Urinary bladder (tissue), 4 donors: ENCODE measurements at places on chromosomes 12 and 14. TPM values are rescaled to one million over a fixed set of nuclear protein-coding genes. Genes with fewer than 3 reads are reported as not detected.

The ACOT6 gene
- total RNA-seq, result not detected

The CLEC9A gene
- 0.90 TPM for total RNA-seq

The DIO2 gene
- 2.4 TPM for total RNA-seq

The SERPINA12 gene
- not detected for total RNA-seq

The CLEC4D gene
- 0.32 TPM for total RNA-seq

The SLC2A14 gene
- 0.32 TPM for total RNA-seq

The RNU6-8 gene
- not detected for total RNA-seq

The LPAR5 gene
- total RNA-seq, result 1.7 TPM

The GPR135 gene
- total RNA-seq, result 9.7 TPM

The INHBE gene
- total RNA-seq, result not detected

The AEBP2 gene
- 77.0 TPM for total RNA-seq

The MAP3K9 gene
- 2.7 TPM for total RNA-seq

The DAO gene
- total RNA-seq, result not detected

The PTPRR gene
- total RNA-seq, result 2.7 TPM

The ZNF385A gene
- 5.0 TPM for total RNA-seq

The PRH2 gene
- total RNA-seq, result not detected

The FBXO21 gene
- 70.7 TPM for total RNA-seq

The VRK1 gene
- 37.5 TPM for total RNA-seq

The KRT2 gene
- not detected for total RNA-seq

The SYT10 gene
- total RNA-seq, result 6.4 TPM

The TAS2R30 gene
- 42.9 TPM for total RNA-seq

The ARHGAP9 gene
- 2.9 TPM for total RNA-seq

The PSMA3 gene
- total RNA-seq, result 63.4 TPM

The CEBPE gene
- total RNA-seq, result not detected

The SPTB gene
- 6.8 TPM for total RNA-seq

The REM2 gene
- total RNA-seq, result 0.16 TPM

The IFNG-AS1 gene
- total RNA-seq, result 0.32 TPM

The CABP1 gene
- total RNA-seq, result 4.9 TPM

The AREL1 gene
- total RNA-seq, result 20.4 TPM

The DCN gene
- total RNA-seq, result 3,503 TPM

The GLIPR1L2 gene
- total RNA-seq, result 2.4 TPM

The NID2 gene
- 102 TPM for total RNA-seq

The SLCO1A2 gene
- total RNA-seq, result not detected

The AGAP2 gene
- total RNA-seq, result 1.4 TPM

The GPR84 gene
- total RNA-seq, result 0.26 TPM
